ENCODE measurements at places on chromosomes 7 and 10.

- no peak for DNase-seq
These were observed 22.4 kb downstream of the GALNTL5 start for GRCh38 chr7:151978616-151979015.

DNA sequence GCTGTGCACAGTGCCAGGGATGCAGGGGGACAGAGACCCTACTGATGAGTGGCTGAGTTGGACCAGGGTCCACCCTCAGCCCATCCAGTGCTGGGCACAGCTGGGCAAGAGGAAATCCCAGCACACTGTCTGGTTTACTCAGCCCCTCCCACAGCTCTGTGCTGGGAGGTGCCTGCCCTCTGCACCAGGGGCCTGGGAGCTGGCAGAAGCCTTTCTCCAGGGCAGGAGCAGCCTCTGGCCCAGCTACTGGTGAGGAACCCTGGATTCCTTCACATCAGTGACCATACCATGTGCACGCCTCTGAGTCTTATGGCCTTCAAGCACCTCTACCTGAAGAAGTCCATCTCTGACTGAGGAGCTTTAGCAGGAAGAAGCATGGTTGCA, 25.9 kb upstream of the C10orf71 start:
- no peak for DNase-seq

- no peak for DNase-seq
These were observed 13.9 kb upstream of the BMS1 start for GRCh38 chr10:42768581-42769152.

- no peak for DNase-seq
These were observed 7.2 kb downstream of the MINDY4 start for GRCh38 chr7:30778255-30779025.

GRCh38 chr7:28937103-28937502, 21.0 kb downstream of the TRIL start:
- no peak for DNase-seq

GRCh38 chr7:2191016-2191415, 41.7 kb downstream of the MAD1L1 start:
- no peak for DNase-seq

DNA sequence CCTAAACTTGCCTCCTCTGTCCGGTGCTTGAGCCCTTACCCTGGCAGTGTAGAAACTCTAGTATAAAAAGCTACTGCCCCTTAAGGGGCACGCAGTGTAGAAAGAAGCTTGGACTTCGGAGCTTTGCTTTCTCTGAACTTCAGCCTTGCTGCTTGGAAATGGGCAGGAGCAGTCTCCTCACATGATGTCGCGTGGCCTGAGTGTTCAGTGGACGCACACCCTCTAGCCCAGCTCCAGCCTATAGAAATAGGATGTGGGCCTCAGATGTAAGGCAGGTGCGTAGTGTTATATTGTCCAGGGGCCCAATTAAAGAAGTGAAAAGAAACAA, 98.2 kb upstream of the PCBD1 start:
- DNase-seq, result no peak

DNA sequence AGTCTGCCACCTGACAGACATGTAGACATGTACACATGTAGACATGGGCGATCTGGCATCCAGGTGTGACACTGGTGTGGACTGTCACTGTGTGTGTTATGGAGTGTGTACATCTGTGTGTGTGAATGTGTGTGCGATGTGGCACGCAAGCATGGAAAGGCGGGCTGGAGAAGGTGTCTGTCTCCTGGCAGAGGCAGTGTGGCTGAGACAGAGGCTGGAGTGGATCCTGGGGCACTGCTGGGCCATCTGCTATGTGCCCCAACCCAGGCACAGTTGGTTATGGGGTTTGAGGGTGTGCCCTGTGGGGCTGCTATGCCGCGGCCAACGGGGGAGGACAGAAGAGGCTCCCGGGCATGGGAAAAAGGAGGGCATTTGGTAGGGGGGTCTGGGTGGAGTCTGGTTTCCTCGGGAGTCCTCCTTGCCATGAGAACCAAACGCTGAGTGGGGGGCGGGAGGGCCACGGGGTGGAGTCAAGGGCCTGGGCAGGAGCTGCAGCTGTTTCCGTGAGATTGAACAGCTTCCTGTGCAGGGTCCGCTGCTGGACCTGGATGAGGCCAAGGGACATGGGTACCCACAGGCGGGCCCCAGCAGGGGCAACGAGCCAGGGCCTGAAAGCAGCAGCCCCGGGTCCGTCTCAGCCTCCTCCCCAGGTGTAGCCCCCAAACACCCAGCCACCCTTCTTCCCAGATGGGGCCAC, 1.3 kb downstream of the ELN start:
- DNase-seq, result no peak

GRCh38 chr10:46234431-46235060, 52.3 kb upstream of the ANTXRL start:
- DNase-seq, result no peak

DNA sequence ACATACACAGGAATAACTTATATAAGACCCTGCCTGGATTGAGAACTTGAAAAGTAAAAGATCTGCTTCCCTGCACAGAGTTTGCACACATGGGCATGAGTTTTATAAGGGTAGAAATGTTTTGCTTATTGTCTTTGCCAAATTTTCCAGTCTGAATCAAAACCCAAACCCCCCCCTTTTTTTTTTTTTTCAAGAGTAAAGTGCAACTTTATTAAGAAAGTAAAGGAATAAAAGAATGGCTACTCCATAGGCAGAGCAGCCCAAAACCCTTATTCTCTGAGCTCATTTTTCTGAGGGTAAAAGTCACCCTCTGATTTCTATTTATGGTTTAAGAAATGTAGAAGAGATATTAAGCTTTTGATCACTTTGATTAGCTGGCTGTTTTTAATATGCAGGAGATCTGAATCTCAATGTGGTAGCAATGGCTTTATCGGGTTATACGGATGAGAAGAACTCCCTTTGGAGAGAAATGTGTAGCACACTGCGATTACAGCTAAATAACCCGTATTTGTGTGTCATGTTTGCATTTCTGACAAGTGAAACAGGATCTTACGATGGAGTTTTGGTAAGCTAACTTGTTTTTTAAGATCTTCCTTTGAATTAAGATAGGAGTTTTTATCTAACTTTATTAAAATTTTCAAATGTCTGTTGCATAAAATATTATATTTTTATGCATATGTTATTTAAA, 18.7 kb downstream of the MIOS start:
- DNase-seq, result no peak

DNA sequence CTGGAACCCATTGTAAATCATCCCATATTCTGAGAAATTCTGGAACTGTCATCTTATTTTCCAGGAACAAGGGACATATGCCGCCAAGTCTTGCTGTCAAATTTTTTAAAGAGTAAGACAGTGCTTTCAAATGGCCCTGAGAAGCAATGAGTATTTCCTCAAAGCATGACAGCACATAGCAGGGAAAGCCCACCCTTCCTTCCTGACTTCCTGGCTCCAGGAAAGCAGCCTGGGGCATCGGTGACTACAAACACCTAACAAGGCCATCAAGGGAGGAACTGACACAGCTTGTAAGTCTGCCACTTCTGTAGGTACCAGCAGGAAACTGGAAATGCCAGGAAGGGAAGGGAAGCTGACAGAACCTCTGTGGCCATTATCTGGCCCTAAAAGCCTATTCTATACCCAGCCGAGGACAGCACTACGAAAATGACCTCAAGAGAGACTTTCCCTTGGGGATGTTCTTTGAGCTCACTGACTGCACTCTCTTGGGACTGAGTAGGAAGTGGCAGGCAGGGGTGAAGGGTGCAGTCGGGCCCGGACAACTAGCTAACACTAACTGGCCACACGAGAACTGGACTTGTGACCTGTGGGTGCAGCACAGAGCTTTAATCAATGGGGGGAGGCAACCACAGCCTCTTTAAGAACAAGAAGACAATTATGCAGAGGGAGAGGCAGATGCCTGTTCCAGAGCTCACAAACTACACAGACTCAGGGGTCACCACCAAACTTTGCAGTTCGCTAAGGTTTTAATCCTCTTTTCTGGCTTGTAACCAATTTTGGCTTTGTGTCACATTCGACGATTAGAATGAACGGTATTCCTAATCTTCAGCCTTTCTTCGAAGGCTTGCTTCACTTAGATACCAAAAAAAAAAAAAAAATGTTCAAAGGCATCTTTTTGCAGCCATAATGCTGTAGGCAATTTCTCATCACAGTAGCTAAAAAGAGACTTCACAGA, 52.0 kb downstream of the GRB10 start:
- no peak for DNase-seq

DNA sequence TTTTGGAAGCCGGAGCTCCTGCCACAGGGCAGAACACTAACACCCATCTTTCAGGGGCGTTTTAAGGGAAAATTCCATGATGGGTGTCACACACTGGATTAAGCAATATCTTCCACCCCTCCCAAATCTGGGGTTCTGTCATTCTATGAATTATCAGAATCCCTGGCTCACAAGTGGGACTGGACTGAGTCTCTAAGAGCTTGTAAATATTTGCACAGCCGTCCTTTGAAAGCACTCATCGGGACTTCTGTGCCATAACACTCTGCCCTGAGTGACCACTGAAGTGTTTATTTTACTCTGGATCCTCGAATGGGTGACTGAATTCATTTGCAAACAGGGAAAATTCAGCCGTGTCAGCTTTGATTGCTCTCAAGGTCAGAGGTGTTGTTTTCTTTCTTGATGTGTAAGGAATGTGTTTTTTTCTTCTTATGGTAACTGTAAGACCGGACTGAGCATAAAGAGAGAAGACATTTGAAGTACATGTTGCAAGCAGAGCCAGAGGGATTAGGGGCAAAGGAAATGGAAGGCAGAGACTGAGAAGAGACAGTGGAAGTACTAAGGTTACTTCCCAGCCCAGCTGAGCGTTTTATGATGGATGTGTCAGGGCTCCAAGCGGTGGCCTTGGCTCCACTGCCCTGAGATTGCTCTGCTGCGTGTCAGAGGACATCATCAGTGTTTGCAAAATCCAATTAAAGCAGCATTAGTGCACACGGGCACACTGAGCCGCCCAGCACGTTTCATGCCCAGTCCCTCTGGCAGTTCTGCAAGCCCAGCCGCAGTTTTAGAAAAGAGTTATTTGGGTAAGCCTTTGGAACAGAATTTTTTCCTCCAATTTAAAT, 17.7 kb upstream of the GTPBP4 start:
- DNase-seq, result no peak

GRCh38 chr7:38518541-38518940, 112.6 kb downstream of the AMPH start:
- DNase-seq, result no peak

GRCh38 chr10:125868372-125868975, 12.6 kb downstream of the DHX32 start:
- peak; percentile 15 for DNase-seq

DNA sequence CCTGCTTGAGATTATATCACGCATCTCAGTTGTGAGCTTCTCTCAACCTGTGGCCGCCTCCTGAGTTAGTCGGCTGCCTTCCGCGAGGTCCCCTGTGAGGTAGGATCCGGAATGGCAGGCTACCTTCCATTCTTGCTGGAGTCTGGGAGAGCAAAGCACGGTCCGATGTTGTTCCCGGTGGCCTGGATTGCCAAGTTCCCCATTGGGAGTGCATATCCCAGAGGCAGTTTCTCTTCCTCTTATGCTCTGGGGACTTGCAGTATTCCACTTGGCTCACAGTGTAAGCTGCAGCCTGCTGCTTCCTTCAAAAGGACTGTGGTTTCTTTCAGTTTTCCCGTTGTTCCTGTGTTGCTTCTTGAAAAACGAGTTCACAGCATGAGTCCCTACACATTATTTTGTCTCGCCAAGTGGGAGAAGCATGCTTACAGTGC, 225.4 kb upstream of the ZWINT start:
- no peak for DNase-seq

DNA sequence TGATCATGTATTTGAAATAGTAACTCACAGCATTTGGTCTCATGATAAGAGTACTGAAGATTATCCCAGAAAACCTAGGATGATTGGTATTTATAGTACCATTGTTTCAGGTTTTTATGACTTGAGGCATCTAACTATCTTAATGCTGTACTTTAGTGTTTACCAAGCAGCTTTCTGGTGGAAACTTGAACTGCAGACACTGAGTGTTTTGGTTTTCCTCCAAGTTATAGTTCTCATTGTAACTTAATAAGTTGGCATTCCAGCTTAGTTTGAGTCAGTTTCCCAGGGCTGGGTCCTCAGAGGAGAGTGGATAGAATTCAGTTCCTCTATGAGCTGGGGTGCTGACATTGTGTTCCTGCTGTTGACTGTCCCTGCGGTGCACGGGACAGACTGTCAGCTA, 50.4 kb downstream of the SEC23IP start:
- no peak for DNase-seq

- no peak for DNase-seq
These were observed 27.8 kb downstream of the MAGI2 start for GRCh38 chr7:79425665-79426064.

- no peak for DNase-seq
These were observed 26.1 kb downstream of the MYPN start for GRCh38 chr10:68135362-68135761.
